ENCODE measurements at places on chromosomes 7 and 10.

- DNase-seq, result no peak
Observed at GRCh38 chr7:71290452-71290851, 158.5 kb downstream of the GALNT17 start.

- peak; percentile 12 for DNase-seq
Observed at GRCh38 chr7:45187946-45188411, 30.4 kb downstream of the RAMP3 start.

DNA sequence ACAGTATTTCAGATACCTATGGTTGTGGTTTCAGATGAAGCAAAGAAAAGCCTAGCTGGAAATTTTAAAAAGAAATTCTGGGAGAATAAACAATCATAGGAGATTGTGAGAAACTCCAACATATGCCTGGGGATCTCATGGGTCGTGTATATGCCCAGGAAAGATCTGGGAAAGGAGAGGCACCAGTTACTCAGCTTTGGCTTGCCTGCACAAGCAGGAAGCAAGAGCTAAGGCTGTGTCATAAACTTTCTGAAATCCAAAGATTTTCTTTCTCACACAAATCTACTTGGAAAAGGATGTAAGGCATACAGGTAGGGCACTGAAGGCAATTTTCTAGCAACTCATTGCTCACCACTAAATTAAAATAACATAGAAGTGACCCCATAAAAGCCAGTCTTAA lies 373.6 kb downstream of the CDC14C start:
- DNase-seq, result no peak

- no peak for DNase-seq
Observed at GRCh38 chr10:124864421-124865193, 63.0 kb downstream of the ABRAXAS2 start.

GRCh38 chr7:117273325-117273724 lies 49.5 kb downstream of the WNT2 start:
- no peak for DNase-seq

DNA sequence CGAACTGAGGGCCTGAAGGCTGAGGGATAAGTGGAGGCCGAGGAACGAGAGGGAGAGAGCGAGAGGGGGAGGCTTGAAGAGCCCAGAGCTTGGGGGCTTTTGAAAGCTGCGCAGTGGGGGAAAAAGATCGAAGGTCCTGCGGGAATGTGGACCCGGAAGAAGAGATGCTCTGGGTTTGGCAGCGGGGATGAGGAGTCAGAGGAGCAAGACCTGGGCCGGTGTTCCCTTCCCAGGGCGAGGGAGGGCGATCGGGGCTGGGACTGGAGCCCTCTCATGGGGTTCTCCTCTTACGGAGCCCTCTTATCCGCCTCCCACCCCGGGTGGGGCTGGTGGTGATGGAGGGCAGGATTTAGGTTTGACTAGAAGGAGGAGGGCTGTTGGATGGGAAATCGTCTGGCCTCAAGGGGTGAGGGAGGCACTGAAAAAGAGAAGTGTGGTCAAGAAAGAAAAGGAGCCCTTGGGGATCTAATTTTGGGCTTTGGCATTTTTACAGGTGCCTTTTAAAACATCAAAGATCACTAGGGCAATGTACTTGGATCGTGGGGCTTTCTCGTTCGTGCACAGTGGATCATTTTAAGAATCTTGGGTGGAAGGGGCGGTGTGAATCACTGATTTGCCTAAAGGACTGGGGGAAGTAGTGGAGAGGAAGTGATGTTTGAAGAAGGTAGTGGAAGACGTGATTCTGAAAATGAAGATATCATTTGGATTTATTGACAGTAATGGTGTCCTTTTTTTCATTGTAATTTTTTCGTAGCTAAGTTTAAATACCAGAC lies 637 bp downstream of the SAMD8 start:
- no peak for DNase-seq

DNA sequence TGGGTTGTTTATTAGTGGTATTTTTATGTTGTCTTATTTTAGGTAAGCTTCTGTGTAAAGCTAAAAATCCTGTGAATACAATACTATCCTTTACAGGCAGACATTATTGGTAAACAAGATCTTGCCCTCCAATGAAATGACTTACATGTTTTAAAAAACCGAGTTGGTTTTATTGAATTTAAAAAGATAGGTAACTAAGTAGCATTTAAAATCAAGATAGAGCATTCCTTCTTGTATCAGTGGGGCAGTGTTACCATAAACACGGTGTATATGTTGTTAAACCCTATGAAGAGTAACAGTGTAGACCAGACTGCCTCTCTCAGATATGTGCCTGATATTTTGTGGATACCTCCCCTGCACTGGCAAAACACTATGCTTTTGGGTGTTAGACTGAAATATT lies 81.0 kb downstream of the SNX10 start:
- no peak for DNase-seq

DNA sequence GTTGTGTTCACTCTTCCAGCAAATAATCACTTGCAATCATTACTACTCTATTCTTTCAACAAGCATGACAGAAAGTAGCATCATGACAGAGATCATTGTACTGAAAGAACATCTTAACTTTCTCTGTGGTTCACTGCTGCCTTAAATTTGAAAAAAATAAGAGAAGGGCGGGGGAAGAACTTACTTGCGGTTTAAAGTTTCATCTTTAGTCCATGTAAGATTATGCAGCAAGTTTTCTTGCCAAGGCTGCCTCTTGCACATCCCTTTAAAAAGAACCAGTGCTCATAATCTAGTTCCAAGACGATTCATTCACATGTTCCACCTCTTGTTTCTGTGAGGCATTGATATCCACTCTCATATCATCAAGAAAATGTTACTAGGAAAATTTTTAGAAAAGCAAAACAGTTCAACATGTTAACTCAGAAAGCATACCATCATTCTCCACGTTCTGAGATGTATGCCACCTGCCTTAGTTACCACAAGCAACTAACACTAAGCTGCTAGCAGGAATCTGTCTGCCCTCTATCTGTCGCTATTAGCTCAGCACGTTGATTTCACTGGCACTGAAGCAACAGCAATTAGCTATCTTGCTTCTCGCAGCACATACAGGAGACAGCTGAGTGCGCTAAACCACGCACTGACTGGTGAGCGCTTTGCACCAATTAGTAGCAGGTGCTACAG lies at the start of gene PCDH15:
Gene PCDH15 (minus strand): TSS at position 491 of the 681 bp plus-strand sequence. CDS start 136,969 bp downstream, outside the sequence.
- no peak for DNase-seq

- DNase-seq, result no peak
Observed at GRCh38 chr7:127258111-127258510, 5.4 kb upstream of the GRM8 start.

- no peak for DNase-seq
Observed at GRCh38 chr10:71159892-71160291, 52.5 kb upstream of the UNC5B start.

- no peak for DNase-seq
Observed at GRCh38 chr10:72754275-72755032, 62.5 kb downstream of the MCU start.

Measured in activated CD4-positive, CD25-positive, alpha-beta regulatory T cell treated with anti-CD3 and anti-CD28 coated beads, Interleukin-2, amount 50 U/mL, for 72 hours (primary cell).